ENCODE measurements at places on chromosomes 7 and 10.

DNA sequence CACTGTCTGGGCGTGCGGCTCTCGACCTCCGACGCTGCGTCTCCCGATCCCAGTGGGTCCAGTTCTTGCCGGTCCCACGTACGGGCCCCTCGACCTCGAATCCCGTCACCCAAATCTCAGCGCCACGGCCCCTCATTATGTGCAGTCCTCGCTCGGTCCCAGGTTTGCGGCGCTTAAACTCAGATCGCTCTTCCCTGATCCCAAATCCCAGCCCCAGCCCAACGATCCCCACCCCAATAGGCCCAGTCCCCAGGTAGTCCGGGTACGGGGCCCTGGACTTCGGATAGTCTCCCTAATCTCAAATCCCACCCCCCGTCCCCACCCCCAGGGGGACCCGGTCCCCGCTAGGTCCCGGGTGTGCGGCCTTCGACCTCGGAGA lies 666 bp downstream of the HNRNPF start:
- no peak for DNase-seq

- DNase-seq = peak; percentile 89
These were observed 52.5 kb downstream of the PRF1 start for GRCh38 chr10:70549962-70550458.

- DNase-seq = no peak
These were observed 140.3 kb upstream of the ODAD2 start for GRCh38 chr10:28139138-28139537.

GRCh38 chr7:90727412-90727811 lies 131.3 kb downstream of the CDK14 start:
- no peak for DNase-seq

DNA sequence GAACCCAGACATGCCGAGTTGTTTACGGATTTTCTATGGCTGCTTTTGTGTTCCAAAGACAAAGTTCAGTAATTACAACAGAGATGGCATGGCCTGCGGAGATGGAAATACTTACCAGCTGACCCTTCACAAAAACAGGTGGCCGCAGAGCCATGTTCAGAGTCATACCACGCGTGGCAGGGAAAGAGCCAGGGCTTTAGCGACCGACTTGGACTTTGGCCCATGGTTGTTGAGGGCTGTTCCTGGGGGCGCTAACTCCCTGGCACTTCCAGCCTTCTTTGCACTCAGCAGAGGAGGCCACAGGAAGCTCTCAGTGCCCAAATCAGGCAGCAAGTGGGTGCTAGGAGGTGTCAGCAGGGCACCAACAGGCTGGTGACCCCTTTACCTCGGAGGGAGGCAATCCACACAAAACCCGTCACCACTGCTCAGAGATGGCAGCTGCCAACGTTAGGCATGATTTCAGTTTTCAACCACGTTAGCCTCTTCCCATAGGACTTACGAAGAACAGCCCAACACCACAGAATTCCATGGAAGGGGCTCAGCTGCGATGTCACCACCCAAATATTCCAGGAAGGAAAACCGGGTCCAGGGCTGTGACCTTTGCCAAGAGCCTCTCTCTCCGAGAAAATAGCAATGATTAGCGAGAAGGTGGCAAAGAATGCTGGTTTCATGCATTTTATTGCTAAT lies 21.4 kb upstream of the CNPY1 start:
- DNase-seq = no peak

DNA sequence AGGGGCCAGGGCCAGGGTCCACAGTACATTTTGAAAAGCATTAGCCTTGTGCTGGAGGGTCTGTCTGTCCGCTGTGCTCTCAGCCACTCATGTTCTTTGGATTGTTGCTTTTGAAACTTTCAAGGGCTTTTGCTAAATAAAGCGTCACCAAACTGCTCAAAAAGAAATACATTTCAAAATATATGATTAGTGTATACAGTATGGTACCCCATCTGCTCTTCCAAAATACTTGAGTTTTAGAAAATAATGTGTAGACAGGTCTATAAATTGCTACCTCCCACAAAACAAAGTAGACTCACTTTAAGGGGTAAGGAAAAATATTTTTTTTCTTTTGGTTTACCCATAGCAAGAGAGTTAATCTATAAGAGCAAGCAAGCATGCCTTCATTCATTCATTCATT lies 194.3 kb upstream of the AOAH start:
- no peak for DNase-seq

GRCh38 chr10:84214046-84214572 lies 11.2 kb downstream of the LRIT2 start:
- DNase-seq = no peak

DNA sequence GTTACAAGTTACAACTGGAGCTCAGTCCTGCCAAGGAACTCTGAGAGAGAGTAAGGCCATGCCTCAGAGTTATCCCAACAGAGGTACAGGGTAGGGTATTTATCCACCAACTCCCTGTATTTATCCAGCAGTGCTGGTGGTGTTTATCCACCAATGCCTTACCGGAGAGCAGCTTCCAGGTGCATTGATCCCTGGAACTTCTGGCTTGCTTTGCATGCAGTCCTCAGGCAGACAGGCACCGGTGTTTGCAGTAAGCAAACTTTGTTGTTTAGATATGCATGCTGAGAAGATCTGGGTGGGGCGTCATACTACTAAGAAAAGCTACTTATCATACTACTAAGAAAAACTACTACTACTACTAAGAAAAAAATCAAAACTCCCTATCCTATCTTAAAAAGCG lies 92.4 kb downstream of the CYP26A1 start:
- DNase-seq = no peak

GRCh38 chr7:106553446-106553836 lies 107.5 kb downstream of the CCDC71L start:
- no peak for DNase-seq

- DNase-seq = no peak
These were observed 63.6 kb downstream of the PDIA4 start for GRCh38 chr7:148964483-148965267.

GRCh38 chr7:107017965-107018719 lies 26.4 kb upstream of the PRKAR2B start:
- no peak for DNase-seq

DNA sequence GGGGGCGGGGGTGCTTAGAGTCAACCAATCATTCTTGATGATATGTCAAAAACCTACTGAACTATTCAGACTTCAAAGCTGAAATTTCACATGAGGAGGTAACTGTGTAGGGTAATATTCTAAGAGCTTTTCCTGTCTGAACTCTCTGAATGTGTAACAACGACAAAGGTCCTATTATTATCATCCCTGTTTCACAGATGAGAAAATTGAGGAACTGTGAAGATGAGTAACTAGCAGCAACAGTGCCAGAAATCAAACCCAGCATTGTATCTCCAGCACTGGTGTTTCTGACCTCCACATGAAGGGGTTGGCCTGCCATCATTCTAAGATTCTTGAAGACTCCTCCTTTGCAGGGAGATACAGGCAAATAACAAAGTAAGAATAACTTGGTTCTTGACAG lies 294.7 kb upstream of the AOAH start:
- no peak for DNase-seq

- DNase-seq = no peak
These were observed 48.8 kb downstream of the COL26A1 start for GRCh38 chr7:101411508-101411874.

DNA sequence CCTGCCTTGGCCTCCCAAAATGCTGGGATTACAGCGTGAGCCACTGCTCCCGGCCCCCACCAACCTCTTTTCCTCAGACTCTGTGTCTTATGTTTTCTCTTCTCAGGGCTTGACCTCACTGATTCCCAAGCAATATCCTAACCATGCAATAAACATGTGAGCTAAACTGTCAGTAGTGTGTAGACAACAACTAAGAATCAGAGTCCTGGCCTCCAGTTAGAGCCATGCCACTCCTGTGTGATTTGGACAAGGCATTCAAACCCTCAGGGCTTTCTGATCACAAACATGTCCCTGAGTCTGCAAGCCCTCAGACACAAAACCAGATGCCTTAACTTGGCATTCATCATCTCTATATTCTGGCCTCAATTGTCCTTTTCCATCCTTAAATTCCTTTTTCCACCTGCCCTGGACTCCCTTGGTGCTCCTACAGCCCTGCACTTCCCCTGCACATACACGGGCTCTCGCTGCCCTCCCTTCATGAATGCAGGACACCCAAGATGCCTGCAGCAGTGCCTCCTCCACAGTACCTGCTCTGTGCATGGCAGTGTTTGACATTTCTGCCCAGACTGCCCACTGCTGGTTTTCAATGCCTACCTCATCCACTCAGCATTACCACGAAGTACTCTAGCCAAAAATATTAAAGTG lies 142.8 kb downstream of the CYP26A1 start:
- DNase-seq = no peak

- no peak for DNase-seq
These were observed 47.7 kb upstream of the ATRNL1 start for GRCh38 chr10:115045499-115045898.

- no peak for DNase-seq
These were observed 256.8 kb downstream of the BMPER start for GRCh38 chr7:34162027-34162565.

- no peak for DNase-seq
These were observed 112.5 kb upstream of the PRSS1 start for GRCh38 chr7:142636751-142637150.

GRCh38 chr7:14598978-14599377 lies 303.6 kb downstream of the DGKB start:
- no peak for DNase-seq

- DNase-seq = peak; percentile 92
These were observed 20.5 kb upstream of the INPP5A start for GRCh38 chr10:132516771-132517725.

DNA sequence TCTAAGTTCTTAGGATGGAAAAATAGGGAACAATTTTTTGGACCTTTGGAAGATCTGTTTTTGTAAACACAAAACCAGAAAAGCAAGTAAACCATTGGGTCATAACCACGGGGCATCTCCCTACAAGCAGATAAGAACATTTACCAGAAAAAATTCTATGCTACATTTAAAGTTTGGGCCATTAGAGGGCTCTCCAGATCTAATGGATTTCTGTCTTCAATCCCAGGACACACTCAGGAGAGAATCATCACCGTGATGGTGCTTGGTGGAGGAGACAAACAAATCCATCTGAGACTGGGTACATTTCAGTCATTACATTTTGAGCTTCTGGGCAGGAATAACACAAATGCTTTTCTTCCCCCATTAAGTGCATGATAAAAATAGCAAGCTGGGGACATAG lies 178.4 kb upstream of the TARP start:
- DNase-seq = no peak

- DNase-seq = no peak
These were observed 22.5 kb downstream of the EPHB4 start for GRCh38 chr7:100804681-100805431.

GRCh38 chr7:14020339-14020900 lies 31.0 kb upstream of the ETV1 start:
- no peak for DNase-seq

- DNase-seq = no peak
These were observed 35.8 kb downstream of the DDIT4 start for GRCh38 chr10:72309290-72310240.

DNA sequence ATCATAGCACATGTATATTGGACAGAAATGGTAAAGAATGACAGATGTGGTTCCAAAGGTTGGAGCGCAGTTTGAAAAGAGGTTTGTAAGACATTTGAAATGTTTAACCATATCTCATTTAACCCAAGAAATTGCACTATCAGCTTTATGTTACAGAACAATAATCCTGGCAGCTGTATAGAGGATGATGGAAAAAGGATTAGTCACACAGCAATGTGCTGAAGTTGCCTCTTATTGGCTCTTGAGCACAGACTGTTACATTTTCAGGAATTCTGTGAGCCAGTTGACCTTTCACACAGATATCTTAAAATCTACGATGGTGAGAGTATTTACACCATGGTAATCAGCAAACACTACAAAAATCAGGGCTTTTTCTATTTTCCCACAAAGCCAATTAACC lies 3.9 kb downstream of the COG5 start:
- DNase-seq = peak; percentile 15

DNA sequence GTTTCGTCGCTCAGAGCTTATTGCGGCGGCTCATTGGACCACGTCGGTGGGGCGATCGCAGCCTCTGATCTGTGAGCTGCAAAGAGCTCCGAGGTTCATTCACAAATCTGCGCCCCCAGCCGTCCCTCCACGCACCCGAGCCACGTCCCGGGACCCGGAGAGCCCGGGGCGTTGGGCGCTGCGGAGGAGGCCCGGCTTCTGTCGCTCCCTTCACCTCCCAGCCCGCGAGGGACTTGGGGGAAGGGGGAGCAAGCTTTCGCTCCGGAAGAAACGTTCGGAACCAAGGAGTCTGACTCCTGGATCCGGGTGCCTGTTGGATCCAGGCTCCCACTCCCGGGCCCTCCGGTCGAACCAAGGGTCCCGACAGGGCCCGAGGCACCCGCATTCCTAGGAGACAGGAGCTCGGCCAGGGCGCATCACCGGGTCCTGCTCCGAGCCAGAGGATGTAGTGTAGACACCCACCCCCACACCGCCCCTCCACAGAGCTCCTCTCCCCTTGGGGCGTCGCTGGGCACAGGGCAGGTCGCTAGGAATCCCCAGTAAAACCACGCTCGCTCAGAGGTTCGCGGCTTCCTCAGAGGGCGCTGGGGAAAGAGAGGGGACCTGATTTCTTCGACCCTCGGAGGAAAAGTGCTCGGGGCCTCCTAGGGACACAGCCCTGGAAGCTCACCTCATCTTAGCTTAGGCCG lies 7.9 kb upstream of the EN2 start:
- DNase-seq = no peak

DNA sequence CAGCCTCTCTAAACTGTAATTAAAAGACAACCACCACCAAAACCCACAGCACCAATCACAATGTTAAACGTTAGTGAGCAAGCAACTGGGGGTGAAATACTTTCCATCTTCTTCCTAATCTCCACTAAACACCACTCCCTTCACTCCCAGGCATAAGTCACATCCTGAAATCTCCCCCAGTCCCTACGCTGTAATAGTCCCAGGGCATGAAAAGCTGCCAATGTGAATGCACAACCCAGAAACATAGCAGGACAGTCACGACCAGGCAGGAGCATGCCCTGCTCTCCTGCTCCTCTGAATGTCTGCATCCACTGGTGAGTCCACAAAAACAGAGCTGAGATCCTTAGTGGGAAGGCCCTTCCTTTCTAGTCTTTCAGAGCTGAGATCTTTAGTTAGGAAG lies 288.9 kb downstream of the PARD3 start:
- DNase-seq = no peak

DNA sequence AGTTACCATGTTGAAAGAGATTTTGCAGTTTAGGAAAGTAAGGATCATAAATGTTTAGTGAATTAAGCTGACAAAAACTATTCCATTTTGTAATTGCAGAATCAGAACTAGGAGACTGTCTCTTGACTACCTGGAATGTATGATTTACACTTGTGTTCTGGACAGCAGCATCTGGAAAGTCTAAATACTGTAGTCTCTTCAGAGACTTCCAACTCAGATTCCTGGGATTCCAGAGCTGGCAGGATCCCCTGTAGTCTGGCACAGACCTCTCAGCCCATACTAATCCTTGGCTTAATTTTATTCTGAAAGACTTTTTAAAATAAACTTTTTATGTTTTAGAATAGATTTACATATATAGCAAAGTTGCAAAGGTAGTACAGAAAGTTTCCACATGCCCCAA lies 452.7 kb downstream of the DPP6 start:
- no peak for DNase-seq

- DNase-seq = no peak
These were observed 129.0 kb downstream of the ARHGAP22 start for GRCh38 chr10:48475943-48476278.

- DNase-seq = peak; percentile 23
These were observed 411.1 kb downstream of the GFRA1 start for GRCh38 chr10:115861864-115862263.

- no peak for DNase-seq
These were observed 158.9 kb upstream of the FERD3L start for GRCh38 chr7:19304086-19304485.

Data from H54 (cell line).